ENCODE measurements at places on chromosomes 16 and 17. TPM values are rescaled to one million over a fixed set of nuclear protein-coding genes. Genes with fewer than 3 reads are reported as not detected.

PPP1R27 gene
- total RNA-seq = not detected

DNA sequence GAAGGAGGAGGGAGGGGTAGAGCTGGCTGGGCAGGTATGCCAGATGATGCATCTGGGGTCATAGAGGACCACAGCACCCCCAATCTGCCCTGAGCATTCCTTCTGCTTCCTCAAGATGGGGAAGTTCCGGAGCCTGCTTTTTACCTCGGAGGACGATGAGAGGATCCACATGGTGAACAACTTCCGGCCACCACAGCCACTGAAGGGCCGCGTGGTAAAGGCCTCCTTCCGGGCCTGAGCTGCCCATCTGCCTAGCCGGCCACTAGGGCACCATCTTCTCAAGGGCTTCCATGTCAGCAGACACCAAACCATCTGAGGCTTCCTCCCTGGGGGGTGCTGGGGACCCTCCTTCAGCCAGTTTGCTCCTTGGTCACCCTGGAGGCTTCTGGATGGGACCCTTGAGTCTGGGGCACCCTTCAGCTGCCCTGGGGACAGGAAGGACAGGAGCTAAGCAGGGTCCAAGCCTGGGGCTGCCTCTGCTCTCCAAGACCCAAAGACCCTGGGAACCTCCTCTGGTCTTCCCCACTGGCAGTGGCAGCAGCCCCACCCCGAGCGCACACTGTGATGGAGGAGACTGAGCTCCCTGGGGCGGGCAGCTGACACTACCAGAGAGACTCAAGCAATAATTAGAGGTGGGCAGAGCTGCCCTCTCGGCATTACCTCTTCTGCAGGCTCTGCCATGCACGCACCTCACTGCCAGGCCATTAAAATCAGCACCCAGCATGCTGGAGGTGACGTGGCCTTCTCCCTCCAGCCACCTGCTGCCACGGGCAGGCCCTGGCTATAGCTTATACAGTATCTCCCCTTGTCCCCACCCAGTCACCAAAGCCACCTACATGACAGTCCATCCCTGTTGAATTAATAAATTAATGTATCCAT, 9.3 kb downstream of the CA7 start:
- no peak for DNase-seq
- no peaks in the 10 kb centered on the region for H3K4me1 ChIP-seq
- H3K4me3 ChIP-seq = no peak overlapping the region
- H3K27ac ChIP-seq = no peak overlapping the region
- H3K36me3 ChIP-seq = no peaks in the 10 kb centered on the region
- H3K27me3 ChIP-seq = 0 out of 2 replicates have a peak, but pooled peaks cover 4% of the 10 kb centered on the region

DNA sequence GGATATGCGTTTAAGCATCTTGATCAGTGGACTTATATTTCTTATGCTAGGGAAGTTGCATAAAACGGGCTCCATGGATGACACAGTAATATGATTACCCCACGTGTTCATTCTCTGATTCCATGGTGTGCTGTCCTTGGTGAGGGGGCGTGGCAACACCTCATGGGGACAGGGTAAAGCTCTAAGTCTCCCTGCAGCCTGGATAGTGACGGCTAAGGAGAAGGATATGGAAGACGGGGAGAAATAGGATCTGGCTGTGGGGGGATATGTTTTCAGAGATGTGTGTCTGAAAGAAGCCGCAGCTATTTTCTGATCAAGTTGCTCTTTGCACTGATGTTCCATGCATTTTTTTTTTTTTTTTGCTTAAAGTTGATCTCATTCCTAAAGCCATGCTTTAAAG, 84.3 kb downstream of the MARCHF10 start:
- DNase-seq = peak; percentile 37
- no peaks in the 10 kb centered on the region for H3K27me3 ChIP-seq
- peaks cover 2% of the 10 kb centered on the region for H3K4me1 ChIP-seq
- no peak overlapping the region for H3K27ac ChIP-seq
- H3K36me3 ChIP-seq = no peaks in the 10 kb centered on the region
- no peak overlapping the region for H3K4me3 ChIP-seq

SLC5A11 gene
- not detected for total RNA-seq

- no peak for DNase-seq
- no peaks in the 10 kb centered on the region for H3K36me3 ChIP-seq
- H3K4me3 ChIP-seq = no peak overlapping the region
- H3K4me1 ChIP-seq = peaks cover 44% of the 10 kb centered on the region
Observed at GRCh38 chr17:45226576-45226975, 4.9 kb downstream of the FMNL1 start.

Data from GM23248 (cell line).